CD8-positive, alpha-beta memory T cell (primary cell): ENCODE measurements at places on chromosomes 1 and 21. TPM values are rescaled to one million over a fixed set of nuclear protein-coding genes. Genes with fewer than 3 reads are reported as not detected.

Gene ZMYND12
- 0.69 TPM for total RNA-seq

Gene ENTREP3
- total RNA-seq, result 41.5 TPM

Gene CYP4A22
- not detected for total RNA-seq

Gene APCS
- not detected for total RNA-seq

Gene NENF
- total RNA-seq, result 45.5 TPM

Gene MSH4
- total RNA-seq, result 0.50 TPM

Gene RPE65
- not detected for total RNA-seq

Gene CHIA
- total RNA-seq, result not detected

Gene DRAXIN
- 0.09 TPM for total RNA-seq

Gene OR2L2
- total RNA-seq, result not detected

Gene GNL2
- 83.4 TPM for total RNA-seq

Gene FBXO2
- total RNA-seq, result 1.8 TPM

Gene C8B
- not detected for total RNA-seq

Gene SELENBP1
- total RNA-seq, result not detected

Gene PSRC1
- total RNA-seq, result 5.4 TPM

Gene ANGPTL1
- not detected for total RNA-seq

Gene RAB29
- total RNA-seq, result 39.7 TPM

Gene UBIAD1
- total RNA-seq, result 35.7 TPM

Gene TP73
- total RNA-seq, result 0.49 TPM

Gene SYNC
- not detected for total RNA-seq

Gene ADAM30
- total RNA-seq, result not detected

Gene SHE
- total RNA-seq, result not detected

Gene FCGR3A
- 0.58 TPM for total RNA-seq

Gene DOP1B
- total RNA-seq, result 12.1 TPM

Gene LUZP1
- total RNA-seq, result 19.5 TPM

Gene CELA3B
- not detected for total RNA-seq

Gene RCC2
- total RNA-seq, result 156 TPM
